ENCODE measurements at places on chromosomes 7 and 10.

- DNase-seq: no peak
Observed at GRCh38 chr7:19552576-19552975, 156.3 kb downstream of the POLR1F start.

DNA sequence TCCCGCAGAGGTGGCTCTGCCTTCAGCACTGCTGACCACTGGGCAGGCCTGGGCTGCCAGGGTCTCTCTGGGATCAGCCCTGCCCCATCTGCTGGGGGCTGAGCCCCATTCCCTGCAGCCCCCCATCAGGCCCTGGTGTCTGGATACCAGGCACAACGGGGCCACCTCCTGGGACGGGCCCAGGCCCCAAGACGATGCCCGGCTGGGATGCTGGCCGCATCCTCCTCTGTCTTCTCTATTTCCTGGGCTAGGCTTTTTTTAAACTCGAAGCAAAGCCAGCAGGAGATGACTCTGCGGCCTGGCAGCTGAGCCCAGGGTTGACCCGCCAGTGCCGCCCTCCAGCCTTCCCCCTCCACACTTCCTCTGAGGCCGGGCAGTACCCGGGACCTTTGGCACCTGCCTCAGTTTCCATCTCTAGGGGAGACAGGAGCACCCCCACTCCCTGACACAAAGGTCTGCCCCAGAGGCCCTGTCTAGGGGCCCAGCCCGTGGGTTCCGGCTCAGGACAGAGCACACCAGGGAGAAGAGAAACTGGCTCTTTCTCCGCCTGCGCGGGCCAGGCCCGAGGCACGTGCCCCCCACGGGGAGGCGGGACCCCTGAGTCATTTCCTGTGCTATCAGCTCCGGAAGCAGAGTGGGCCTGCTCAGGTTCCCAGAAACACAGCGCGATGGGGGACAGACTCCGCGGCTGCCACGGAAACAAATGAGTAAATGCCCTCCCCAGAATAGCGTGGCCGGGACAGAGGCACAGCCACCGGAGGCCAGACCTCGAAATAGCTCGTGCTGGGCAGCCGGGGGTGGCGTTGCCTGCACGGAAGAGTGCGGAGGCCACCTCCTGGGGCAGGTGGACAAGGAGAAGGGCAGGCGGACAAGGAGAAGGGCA lies 84.6 kb upstream of the PDGFA start:
- peak; percentile 90 for DNase-seq

DNA sequence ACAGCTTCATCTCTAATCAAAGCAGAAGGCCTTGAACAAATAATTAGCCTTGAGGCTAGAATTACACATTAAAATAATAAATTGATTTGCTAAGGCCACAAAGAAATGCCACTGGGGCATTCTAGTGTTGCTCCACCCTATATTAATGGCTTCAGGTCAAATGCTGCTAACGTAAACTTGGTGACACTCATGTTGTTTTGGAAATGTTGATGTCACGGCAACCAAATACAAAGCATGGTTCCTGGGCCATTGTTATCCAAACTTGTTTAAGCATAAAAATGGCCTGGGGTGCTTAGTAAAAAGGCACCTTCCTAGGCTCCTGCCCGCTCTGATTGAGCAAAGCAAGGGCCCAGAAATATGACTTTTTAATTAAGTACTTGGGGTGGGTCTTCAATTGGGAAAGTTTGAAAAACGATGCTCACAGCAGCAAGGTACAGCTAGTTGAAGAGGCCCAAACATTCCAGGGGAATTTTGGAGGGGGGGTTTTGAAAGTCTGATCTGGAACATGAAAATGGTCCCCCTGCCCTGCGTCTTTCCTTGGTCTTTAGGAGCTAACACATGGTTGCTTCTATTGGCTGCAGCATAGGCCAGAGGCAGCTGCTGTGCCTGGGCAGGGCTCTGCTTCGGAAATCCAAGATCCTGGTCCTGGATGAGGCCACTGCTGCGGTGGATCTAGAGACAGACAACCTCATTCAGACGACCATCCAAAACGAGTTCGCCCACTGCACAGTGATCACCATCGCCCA lies 67.8 kb downstream of the ABCC2 start:
- no peak for DNase-seq

- DNase-seq: no peak
Observed at GRCh38 chr7:30062587-30062986, 34.4 kb downstream of the PLEKHA8 start.

DNA sequence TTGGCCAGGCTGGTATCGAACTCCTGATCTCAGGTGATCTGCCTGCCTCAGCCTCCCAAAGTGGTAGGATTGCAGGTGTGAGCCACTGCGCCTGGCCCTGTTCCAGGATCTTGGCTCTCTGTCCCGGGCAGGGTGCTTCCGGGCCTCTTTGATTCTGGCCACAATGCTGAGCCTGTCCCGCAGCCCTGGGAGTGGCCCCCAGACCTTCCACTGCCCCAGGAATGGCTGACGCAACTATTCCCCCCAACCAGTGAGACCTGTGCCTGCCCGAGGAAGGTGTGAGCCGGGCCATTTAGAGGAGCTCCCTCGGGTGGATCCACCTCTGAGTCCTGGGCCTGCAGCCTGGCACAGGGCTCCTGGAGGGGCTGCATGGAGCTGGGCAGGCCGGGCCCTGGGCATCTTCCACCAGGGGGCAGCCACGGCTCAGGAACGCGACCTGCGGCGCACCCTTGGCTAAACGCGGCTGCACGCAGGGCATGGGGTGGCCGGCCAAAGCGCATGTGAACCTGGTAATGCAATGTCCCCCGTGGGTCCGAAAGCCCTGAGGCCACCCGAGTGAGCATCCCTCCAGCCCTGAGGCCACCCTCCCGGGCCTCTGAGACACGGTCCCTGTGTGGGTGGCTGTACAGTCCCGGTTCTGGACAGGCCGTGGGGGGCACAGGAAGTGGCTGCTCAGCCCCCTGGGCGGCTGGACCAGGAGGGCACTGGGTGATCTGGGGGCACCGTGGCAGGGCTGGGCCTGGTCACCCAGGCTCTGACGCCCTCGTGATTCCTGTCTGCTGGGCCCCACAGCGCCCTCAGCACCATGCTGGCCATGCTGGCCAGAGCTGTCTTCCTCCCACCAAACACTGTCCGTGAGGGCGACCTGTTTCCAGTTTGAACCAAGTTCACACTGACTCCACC lies 24.8 kb downstream of the GRIFIN start:
- peak; percentile 85 for DNase-seq

DNA sequence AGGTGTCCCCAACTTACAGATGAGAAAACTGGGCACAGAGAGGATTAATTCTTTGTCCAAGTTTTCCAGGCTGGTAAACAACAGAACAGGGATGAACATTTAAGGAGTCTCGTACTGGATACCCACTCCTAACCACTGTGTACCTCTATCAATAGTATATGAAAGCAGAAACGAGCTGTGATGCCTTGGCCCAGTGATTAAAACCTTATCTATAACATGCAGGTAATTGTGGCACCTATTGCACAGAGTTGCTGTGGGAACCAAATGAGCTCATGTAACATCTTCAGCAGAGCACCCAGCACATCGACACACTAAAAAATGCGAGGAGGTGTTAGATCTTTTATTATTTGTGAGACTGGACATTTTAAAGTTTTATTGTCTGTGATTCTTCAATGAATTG lies 1.6 kb downstream of the TMEM273 start:
- DNase-seq: no peak

- no peak for DNase-seq
Observed at GRCh38 chr10:71964098-71964742, at the start of gene CHST3. Gene CHST3, plus strand, starts transcription at chr10:71964395. Its CDS starts 41,448 bp downstream, at chr10:72005843.

DNA sequence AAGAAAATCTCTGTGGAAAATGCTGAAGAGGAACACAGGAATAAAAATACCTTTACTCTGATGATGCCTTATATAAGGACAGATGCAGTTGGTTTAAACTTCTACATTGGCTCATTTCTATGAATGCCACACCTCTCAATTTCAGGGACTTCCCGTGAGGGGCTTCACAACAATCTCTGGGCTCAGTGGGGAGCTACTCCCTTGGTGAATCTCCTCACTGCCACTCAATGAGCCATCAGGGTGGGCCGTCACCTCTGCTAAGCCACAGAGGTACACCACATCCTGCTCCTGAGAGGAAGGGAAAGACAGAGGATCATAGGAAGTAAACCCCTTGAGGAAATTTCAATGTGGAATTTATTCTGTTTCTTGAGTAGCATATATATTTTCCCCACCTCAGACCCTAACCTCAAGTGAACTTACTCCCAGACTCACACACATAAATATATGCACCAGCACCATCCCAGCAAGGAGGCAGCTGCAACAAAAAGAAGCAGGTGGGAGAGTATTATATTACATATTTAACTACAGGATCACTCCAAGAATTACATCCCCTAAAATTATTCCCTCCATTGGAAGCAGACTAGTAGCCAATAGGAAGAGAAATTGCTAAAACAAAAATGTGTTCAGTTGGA lies 63.3 kb upstream of the PRSS1 start:
- DNase-seq: no peak

DNA sequence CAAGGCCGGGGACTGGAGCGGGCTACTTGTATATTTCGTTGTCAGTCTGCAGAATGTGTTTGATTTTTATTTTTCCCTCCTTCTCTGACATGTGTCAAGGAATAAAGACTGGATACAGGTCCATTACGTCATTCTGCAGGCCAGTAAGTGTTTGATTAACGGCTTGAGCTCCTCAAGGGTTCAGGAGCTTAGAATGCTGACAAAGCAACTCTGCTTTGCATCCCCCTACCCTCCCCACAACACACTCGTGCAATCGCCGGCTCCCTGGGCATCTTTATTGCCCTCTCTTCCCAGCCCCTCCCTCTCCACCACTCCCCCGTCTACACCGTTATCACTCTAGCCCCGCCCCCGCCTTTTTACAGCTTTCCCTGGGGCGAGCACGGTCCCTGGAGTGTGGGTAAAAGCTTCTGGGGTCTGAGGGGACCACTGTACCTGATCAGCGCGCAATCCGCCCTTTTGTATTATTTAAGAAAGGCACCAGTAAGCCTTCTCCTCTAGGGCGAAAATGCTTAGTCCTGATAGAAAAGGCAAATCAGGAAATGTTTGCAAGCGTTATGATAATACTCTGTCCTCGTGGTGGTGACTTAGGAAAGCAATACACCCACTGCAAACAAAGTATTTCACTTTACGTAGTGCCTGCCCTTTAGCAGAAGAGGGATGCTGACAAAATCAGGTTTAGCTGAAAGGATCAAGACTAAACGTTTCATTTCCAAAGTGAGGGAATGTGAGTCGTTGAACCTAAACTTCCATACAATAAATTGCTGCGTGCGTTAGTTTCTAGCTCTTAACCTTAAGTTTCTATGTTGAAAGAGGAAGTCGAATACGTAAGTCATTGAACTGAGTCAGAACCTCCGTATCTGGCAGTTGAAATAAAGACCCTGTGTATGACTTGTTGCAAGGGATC lies 1.4 kb upstream of the CREB5 start:
- DNase-seq: no peak

GRCh38 chr7:3486841-3487240 lies 185.8 kb downstream of the SDK1 start:
- no peak for DNase-seq

- no peak for DNase-seq
Observed at GRCh38 chr7:130505753-130506152, 13.9 kb downstream of the MEST start.

GRCh38 chr10:116418389-116418788 lies 9.3 kb upstream of the PNLIPRP3 start:
- no peak for DNase-seq

GRCh38 chr7:16592395-16592794 lies 53.2 kb downstream of the ANKMY2 start:
- DNase-seq: no peak

- DNase-seq: no peak
Observed at GRCh38 chr7:45088821-45089340, at the start of gene NACAD. Gene NACAD, minus strand, starts transcription at chr7:45088969. Its CDS starts 75 bp downstream, at chr7:45088894.

DNA sequence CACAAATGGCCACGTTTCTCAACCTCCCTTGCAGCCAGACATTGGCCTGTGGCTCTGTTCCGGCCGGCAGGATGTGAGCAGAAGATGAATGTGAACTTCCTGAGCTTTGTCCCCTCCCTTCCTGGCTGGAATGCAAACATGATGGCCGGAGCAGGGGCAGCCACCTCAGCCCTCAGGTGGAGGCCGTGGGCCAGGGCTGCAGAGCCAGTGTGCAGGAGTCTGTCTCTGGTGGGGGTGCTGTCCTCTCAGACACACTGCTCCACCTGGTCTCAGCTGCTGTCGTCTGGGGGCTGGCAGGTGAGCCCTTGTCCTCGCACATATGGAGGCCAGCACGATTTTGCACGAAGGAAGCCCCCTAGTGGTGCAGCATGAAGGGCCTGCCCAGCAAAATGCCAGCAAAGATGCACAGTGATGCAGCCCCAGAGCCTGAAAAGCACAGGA lies 25.3 kb upstream of the PWWP2B start:
- no peak for DNase-seq

DNA sequence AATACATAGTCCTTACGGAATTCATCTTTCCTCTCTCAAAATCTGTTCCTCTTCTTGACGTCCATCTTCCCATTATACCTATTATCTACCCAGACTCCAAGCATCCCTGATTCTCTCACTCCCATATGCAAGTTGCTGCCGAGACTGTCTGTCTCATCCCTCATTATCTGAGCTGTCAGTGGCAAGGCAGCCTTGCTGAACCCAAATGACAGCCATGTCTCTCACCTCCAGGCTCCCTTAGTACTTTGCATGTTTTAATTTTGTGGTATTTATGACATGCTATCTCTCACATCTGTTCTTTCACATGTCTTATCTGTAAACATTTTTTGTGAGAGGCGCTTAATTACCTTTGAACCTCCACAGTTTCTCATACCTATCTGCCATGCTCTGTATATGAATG lies 54.4 kb upstream of the IFRD1 start:
- DNase-seq: no peak

Data from activated CD8-positive, alpha-beta memory T cell treated with anti-CD3 and anti-CD28 coated beads for 48 hours (primary cell).